Right renal cortex interstitium (tissue), 3 donors: ENCODE measurements at places on chromosomes 4 and X.

GRCh38 chrX:101478366-101478765 is 6.9 kb upstream of the ARMCX4 start:
- no peak for DNase-seq

DNA sequence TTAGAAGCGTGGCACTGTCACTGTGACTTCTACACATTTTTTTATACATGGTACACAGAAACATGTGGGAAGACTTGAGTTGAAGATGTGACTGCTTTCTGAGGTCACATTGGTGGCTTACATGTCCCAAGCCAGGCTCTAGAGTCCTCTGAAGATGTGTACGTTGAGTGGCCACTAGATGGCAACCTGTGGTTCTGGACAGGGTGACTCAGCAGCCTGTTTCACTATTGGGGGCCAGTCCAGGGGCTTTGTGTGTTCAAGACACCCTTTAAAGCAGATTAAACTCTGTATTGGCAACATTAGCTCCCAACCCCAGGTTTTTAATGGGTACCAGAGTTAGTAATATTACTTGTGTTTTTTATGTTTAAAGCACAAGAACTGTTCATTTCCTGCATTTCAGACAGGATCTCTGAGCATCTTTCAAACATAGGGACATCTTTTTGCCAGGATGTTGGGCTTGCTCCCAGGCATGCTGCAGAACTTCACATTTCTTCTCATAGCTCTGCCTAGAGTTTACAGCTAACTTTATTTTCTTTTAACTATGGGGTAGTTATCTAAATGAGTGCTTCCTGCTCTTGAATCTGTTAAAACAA is 53.0 kb downstream of the DCUN1D4 start:
- peak; percentile 16 for DNase-seq

DNA sequence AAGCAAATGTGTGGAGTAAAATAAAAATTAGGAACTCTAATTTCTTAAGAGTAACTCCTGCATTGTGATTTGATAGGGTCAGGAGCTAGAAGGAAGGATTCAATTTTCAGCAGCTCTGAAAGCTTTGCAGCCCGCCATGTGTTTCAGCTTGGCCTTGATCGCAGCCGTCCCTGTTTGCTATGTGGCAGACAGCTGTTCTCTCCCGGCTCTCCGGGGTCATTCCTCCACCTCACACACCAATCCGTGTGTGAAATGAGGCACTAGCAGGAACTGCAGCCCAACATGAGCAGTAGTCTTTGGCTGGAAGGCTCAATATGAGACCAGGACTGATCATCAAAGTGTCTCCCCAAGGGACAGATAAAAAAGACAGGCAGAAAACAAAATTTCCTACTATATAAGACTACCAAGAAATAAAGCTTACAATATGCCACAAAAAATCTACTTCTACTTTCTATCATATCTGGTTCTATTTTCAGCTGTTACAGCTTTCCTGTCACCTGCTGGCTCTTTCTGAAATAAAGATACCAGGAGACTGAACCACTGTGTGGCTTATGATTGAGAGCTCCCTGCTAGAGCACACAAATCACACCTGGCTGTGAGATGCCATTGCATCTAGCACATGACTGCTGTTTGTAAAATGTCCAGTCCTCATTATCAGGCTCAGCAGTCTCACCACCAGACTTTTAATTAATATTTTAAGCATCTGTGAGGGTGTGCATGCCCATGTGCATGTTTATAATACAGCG is 44.1 kb upstream of the SEC24B start:
- no peak for DNase-seq

DNA sequence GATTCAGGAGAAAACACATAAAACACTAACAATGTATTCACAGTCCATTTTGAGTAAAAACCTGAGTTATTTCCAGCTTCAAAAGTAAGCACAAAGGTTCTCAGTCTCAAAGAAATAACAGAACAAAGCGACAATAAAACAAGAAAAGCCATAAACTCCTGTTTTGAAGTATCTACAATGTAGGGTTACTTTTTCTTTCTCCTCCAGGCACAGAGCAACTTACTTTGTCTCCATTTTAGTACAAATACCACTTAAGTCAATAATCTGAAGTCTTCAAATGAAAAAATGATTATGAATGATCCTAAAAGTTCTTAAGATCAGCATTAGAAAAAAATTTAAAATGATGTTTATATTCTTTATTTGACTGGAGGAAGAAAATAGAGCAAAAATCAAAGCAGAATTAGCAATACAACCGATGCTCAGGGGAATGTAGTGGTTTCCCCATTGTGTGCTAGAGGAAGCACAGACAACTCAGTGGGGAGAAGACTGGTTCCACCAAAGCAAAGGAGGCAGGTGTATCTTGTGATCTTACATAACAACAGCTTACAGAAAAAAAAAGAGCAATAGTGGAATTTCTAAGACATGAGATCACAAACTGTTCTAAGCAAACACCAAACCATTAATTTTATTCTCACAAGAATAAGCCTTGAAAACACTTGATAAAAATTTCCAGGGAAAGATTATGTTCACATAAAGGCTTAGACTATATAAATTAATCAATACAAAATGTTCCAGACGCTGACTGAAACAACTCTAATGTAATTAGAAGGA is 35.1 kb downstream of the EPHA5 start:
- no peak for DNase-seq

GRCh38 chrX:24321741-24322395 is 8.0 kb upstream of the SUPT20HL2 start:
- DNase-seq: no peak

DNA sequence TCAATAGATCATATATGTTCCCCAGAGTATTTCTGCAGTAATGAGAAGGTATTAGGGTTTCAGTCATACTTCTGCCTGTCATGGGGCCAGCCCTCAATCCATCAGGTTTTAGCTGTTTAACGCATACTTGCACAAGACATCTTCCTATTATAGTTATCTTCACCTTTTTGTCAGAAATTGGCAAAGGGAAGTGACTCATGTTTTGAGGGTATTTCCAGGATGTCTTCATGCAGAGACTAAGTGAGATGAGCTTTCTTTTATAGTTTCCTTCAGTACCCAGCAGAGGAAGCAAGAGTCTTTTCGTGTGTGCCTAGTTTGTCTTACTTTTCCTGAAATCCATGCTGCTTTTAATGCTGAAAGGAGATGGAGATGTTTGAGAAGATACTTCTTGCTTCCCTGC is 9.5 kb downstream of the CSTF2 start:
- DNase-seq: no peak

DNA sequence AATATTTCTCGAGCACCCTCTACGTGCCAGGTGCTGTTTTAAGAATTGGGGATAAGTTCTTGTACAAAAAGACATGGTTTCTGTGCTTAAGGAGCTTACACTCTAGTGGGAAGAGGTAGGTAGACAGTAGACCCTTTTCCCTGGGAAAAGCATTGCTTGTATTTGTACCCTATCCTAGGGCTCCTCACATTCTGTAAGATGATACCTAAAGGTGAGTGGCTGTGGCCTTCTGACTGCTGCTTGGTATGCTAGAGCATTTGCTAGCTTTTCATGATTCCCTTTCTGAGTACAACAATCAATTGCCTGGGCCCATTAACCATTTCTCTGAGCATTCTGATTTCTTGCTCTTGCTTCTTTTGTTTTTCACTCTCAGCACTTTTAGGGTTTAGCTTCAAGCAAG is 286.6 kb downstream of the ZIC3 start:
- no peak for DNase-seq

DNA sequence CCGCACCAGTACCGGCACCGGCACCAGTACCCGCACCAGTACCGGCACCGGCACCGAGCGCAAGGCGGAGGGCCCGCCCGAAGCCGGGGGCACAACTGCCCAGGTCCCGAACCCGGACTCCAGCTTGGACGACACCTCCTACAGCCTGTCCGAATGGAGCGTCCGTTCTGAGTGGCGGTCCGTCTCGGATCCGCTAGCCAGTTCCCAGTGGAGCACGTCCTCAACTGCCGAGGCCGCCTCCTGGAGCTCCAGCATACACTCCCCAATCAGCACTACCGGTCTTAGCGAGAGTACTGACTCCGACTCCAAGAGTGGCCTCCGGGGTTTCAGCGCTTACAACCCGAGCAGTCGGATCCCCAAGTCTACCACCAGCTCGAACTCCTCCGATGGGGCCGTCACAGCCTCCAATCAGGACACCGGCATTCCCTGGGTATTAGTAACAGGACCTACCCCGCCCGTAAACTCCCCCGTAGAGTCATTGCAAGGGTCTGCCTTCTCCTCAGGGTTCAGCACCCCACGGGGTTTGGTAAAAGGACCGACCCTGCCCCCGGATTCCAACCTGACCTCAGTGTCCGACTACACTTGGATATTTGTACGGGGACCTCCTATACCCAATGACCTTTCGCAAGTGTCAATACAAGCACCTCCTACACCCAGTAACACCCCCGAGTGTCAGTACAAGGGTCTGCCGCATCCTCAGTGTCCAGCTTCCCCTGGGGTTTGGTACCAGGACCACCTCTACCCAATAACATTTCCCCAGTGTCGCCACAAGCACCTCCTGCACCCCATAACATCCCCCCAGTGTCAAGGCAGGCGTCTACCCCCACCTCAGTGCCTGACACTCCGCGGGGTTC is 721 bp upstream of the MAOA start:
- no peak for DNase-seq

DNA sequence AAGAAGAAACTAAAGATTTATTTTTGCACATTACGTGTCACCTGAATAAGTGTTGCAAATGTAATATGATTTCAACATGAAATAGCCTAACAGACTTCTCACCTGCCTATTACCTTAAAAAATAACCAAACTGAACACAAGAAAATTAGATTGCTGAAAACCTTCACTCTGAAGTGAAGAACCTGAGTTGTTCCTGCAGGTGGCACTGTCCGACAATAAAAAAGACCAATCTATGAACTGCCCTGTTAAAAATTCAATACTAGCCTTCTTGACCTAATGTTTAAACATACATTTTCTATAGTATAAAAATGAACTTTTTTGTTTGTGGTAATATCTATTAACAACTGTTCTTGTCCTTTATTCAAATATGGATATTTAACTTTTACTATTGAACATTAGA is 69.2 kb upstream of the PNPLA4 start:
- no peak for DNase-seq

DNA sequence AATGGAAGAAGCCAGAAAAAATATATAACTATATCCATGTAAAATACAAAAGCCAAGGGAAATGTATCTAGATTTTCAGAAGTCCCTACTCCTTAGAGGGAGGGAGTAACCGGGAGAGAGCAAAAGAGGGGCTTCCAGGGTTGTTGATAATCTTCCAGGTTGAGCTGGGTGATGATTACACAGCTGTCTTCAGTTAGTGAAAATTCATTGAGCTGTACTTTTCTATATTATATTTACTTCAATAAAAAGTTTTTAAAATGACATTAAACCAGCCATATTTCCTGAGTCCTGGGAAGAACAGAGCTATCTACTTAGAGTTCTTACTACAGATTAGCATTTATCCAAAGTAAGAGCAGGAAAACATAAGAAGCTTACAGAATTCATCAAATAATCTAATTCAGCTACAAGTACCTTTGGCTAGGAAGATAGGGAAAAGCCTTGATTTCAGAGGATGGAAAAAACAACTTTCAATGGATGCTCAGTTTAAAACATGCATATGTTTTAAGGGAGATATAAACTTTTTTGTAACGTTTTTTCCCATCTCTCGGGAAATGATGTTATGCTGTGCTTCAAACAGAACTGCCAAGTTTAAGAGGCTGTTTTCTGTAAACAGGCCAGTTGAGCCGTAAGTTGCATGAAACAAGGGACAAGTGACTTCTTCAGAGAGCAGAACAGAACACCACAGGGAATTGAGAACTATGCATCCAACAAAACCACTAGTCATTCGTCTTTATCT is 204.6 kb downstream of the SCFD2 start:
- no peak for DNase-seq

- DNase-seq: no peak
Observed at GRCh38 chrX:57289089-57289488, 2.6 kb downstream of the FAAH2 start.

- DNase-seq: no peak
Observed at GRCh38 chr4:148017801-148018200, 285.9 kb downstream of the ARHGAP10 start.

- DNase-seq: no peak
Observed at GRCh38 chr4:24130637-24131036, 240.8 kb upstream of the PPARGC1A start.

DNA sequence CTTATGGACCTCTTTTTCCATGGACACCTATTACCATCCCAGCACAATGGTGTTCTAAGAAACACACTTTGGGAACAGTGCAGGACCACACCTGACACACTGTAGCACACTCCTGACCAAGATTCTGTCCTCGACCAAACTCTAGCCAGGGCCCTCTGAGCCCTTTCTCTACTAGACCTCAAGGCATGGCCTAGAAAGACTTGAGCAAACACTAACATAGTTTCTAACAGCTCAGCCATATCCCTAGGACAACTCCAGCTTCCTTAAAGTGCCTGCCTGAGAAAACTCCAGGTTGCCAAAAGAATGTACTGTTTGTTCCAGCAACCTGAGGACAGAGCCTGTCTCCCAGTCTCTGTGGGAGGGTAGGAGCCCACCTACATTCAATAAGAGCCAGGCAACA is 48.3 kb downstream of the QDPR start:
- no peak for DNase-seq

DNA sequence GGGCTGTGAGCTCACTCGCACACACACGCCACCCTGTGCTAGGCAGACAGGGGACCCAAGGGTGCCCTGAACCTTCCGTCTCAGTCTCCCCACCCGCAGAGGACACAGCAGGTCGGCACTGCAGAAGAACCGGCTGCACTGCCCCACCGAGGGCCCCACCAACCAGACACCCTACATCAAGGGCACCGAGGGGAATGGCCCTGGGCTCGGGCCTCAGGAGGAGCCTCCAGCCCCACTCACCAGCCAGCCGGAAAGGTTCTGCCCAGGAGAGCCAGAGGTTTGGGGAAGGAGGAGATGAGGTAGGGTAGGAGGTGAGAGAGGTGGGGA is 45.9 kb downstream of the FAM53A start:
- no peak for DNase-seq

DNA sequence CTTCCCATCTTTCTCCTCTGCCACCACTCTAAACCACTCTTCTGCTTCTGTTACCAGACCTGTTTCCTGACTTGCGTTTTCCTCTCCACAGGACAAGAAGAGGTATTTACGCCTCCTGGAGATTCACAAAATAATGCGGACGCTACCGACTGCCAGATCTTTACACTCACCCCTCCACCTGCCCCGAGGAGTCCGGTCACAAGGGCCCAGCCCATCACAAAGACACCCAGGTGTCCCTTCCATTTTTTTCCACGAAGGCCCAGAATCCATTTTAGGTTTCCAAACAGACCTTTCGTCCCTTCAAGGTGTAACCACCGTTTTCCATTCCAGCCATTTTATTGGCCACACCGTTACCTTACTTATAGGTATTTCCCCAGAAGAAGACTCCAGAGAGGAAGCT is 8.2 kb downstream of the ODAPH start:
- no peak for DNase-seq

- DNase-seq: no peak
Observed at GRCh38 chrX:137565318-137565904, 516 bp upstream of the ZIC3 start.

DNA sequence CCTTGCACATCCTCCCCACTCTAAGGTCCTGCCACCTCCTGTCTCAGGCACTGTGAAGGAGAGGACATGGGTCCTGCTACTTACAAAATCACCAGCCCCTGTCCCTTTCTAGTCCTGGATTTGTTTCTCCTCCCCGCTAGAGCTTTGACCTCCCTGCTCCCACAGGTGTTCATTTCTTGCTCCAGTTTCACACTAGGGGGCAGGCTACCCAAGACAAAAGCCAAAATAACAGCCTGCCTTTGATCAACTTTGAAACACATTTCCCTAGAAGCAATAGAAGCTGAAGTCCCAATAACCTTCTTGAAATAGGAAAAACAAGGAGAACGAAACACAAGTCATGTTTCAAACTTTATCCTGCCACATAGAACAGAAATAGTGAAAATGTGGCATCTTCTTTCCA is 164.4 kb downstream of the QDPR start:
- DNase-seq: no peak
